ENCODE measurements at places on chromosomes 4 and X. TPM values are rescaled to one million over a fixed set of nuclear protein-coding genes. Genes with fewer than 3 reads are reported as not detected.
A peak's percentile ranks its signal among the peaks of the same experiment; 100 is the strongest.

The NDP gene
- 1.1 TPM for total RNA-seq

The AWAT2 gene
- not detected for total RNA-seq

The ADAM29 gene
- total RNA-seq = not detected

The TAF7L gene
- total RNA-seq = not detected

The EGF gene
- 2.6 TPM for total RNA-seq

- DNase-seq = no peak
Measured at GRCh38 chr4:147139455-147140198, 194.0 kb upstream of the TTC29 start.

GRCh38 chr4:56757821-56758411, 63.6 kb downstream of the SPINK2 start:
- peak; percentile 97 for DNase-seq

DNA sequence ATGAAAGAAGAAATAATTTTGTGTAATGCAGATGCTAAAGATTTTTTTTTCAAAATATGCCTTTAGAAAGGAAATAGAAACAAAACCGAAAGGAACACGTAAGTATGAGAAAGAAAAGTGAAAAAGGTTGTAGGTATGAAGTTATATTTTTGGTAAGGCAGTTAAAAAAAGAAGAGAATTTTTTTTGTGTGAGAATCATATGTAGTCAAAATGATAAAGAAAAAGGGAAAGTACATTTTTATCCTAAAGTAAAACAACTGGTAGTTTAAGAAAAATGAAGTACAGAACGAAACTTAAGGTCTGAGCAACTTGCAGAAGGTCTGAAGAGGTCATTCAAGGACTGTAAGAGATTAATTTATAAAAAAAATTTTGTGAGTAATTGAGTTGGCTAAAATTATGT, 164.0 kb upstream of the TRAM1L1 start:
- DNase-seq = no peak

DNA sequence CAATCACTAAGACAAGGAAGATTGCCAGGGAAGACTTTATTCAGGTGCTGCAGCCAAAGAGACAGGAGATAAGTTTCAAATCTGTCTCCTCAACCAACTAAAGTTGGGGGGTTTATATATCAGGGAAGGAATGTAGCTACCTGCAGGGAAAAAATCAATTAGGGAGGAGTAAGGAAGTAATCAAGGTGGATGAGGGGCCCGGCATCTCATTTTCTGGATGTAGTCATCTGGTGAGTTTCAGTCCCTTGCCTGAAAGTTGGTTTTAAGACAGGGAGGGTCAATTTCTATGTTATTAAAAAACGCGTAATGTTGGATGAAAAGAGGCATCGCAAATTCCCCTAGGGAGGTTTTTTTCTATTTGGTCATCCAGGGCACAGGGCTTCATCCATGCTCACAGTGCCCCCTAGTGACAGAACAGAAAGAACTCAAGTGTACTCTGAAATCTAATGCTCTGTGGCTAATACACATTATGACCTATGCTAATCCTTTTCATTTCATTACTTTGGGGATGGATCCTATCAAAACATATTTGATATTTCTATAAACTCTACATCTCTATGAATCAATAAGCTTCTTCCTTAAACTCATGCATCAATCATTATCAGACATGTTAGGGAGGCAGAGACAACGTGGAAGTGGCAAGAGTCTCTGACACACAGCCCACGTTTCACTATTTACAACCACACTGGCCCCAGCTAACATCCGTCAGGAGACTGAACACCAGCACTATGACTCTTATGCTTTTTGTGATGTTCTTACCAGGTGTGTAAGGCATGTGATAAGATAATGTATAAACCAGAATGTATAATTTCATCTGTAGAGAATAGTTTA, 1577.0 kb upstream of the TENM3 start:
- DNase-seq = peak; percentile 46

DNA sequence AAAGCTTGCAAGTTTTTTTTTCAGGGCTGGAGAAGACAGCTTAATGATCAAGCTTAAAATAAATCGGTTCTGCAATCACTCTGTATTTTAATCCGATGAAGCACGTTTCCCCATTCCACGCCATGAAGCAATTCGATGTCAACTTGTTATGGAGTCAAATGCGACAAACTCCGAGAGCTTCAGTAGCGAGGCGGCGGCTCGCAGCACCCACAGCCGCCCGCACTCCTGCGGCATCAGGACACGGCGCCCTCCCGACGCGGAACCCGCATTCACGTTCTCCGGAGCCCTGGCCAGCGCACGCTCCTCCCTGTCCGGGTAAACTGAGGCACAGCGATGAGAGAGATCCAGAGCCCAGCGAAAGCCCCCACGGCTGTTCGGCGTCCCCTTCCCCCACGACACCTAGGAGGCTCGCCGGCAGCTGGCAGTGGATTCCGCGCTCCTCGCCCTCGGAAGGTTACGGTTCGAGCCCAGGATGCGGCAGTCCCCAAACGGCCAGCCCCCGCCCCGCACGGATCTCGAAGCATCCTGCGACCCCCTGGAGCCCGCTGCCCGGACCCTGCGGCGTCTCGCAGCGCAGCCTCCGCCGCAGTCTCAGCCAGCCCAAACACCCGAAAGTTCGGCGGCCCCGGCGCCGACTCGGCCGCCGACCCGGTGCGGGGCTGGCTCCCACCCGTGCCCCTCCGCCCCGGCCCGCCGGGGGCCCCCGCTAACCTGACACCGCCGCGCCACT, 507 bp downstream of the MFAP3L start:
- no peak for DNase-seq

DNA sequence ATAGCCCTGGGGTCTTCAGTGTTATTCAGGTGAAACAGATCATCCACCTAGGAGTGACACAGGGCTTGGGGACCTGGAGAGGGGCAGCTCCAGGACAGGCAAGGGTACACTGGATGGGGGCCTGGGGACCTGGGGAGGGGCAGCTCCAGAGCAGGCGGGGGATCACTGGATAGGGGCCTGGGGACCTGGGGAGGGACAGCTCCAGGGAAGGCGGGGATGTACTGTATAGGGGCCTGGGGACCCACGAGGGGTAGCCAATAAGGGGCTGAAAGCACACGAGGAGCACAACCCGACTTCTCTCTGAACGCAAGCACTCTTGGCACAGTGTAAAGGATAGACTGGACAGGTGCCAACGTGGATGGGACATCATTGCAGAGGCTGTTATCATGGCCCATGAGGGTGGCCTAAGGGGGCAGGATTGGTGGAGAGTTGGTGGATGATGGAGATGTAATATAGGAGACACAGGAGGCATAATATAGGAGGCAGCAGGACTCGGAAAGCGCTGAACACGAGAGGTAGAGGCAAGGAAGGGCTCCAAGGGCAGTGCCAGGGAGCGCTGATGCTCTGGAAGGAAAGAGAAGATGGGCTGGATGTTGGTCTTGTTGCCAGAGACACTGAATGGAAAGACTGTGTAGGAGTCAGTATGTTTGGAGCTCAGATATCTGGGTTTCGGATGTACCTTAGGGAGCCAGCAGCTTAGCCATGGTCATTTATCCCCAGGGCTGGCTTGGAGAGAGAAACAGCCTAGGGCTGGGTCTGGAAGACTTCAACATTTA, 37.9 kb upstream of the FGFBP2 start:
- no peak for DNase-seq

- no peak for DNase-seq
Measured at GRCh38 chr4:24285759-24286158, 298.6 kb downstream of the DHX15 start.

GRCh38 chrX:152573866-152574265, 63.8 kb upstream of the GABRQ start:
- no peak for DNase-seq

DNA sequence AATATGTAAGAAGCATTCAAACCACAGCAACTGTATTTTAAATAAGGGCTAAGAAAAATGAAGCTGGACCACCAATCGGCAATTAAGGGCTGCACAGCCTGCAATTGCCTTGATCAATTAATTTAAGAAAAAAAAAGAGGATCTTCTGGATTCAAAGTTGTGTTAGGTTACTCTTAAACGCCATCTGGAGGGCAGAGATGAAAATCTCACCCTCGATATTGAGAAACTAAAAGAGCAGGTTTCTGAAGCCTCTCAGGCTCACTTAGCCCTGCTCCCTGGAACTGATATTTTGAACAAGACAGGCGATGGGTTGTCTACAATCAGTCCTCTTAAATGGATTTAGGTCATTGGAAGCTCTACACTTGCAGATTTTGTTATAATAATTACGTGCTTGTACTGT, 579.4 kb downstream of the GRXCR1 start:
- no peak for DNase-seq

DNA sequence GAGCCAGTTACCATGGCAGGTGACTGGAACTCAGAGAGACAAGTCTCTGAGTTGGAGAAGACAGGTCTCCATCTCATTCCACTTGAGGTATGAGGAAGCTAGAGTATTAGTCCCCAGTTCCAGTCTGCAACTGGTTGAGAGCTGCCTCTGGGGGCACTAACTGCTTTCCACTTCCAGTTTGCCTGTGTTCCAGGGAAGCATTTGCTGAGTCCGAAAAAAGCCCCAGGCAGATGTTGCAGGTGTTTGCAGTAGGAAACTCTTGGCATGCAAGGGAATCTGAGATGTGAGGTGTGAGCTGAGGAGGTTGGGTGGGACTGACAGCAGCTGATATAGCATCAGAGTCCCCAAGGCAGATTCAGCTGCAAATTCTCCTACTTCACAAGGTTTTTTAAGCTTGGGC, 272.2 kb upstream of the CASK start:
- no peak for DNase-seq

- no peak for DNase-seq
Measured at GRCh38 chrX:68462197-68462596, 28.9 kb upstream of the OPHN1 start.
